Ovary (tissue), 10 donors: ENCODE measurements at places on chromosomes 13 and 19.

DNA sequence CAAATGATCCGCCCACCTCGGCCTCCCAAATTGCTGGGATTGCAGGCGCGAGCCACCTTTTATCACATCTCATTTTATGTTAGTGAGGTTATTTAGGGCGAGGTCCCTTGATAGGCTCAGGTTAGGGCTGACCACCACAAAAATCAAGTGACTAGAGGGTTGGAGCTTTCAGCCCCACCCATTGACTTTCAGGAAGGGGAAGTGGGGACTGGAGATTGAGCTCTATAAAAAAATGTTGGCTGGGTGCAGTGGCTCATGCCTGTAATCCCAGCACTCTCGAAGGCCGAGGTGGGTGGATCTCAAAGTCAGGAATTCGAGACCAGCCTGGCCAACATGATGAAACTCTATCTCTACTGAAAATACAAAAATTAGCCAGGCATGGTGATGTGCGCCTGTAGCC lies 20.1 kb downstream of the FPR3 start:
- no peak for DNase-seq

GRCh38 chr19:6012426-6013170 lies 34.7 kb upstream of the RANBP3 start:
- DNase-seq, result no peak

GRCh38 chr13:41017159-41017558 lies 2.0 kb downstream of the ELF1 start:
- no peak for DNase-seq

GRCh38 chr19:54682306-54682856 lies 19.6 kb downstream of the LILRB4 start:
- DNase-seq, result no peak

DNA sequence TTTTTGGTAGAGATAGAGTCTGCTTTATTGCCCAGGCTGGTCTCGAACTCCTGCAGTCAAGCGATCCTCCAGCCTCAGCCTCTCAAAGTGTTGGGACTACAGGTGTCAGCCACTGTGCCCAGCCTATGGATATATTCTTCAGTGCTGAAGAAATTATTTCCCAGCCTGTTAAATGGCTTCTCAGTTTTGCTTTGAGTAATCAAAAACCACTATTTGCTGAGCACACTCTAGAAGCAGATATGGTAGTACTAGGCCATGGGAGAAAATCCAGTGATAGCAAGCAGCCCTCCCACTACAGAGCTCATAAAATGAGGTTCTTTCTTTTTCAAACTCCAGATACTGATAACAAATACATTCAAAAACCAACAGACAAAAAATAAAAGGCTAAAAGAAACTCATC lies 80.6 kb upstream of the CLDN10 start:
- no peak for DNase-seq
